ENCODE measurements at places on chromosomes 5 and 9. TPM values are rescaled to one million over a fixed set of nuclear protein-coding genes. Genes with fewer than 3 reads are reported as not detected.

TUSC1 gene
- total RNA-seq: 7.0 TPM

ESM1 gene
- total RNA-seq: 157 TPM

RNF145 gene
- total RNA-seq: 41.2 TPM

ARL15 gene
- total RNA-seq: 35.3 TPM

TSLP gene
- not detected for total RNA-seq

NKD2 gene
- total RNA-seq: 0.22 TPM

SLC6A19 gene
- total RNA-seq: not detected

GNPDA1 gene
- 27.7 TPM for total RNA-seq

PCDH1 gene
- 6.2 TPM for total RNA-seq

CAMK2A gene
- not detected for total RNA-seq

KLHL9 gene
- 33.7 TPM for total RNA-seq

KCNV2 gene
- total RNA-seq: not detected

GRCh38 chr5:139131465-139131864 lies 66.7 kb downstream of the SIL1 start:
- DNase-seq: no peak

DNA sequence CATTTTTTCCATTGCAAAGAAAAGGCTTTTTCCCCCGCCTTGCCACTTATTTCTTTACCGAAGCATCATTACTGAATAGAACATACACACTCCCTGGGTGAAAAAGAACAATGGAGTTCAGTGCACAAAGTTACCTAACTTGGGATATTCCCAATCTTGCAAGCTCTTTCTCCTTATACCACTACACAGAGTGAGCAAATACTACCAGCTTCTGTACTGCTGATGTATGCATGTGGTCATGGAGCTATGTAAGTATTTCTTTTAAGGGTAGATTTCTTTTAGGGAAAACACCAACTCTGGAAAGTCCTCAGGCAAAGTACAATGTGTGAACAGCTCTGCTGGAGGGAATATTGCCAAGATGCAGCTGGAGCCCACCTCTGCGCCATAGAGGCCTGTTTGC lies 81.1 kb downstream of the AOPEP start:
- no peak for DNase-seq

GRCh38 chr5:78050888-78051287 lies 243.6 kb downstream of the AP3B1 start:
- peak; percentile 65 for DNase-seq

DNA sequence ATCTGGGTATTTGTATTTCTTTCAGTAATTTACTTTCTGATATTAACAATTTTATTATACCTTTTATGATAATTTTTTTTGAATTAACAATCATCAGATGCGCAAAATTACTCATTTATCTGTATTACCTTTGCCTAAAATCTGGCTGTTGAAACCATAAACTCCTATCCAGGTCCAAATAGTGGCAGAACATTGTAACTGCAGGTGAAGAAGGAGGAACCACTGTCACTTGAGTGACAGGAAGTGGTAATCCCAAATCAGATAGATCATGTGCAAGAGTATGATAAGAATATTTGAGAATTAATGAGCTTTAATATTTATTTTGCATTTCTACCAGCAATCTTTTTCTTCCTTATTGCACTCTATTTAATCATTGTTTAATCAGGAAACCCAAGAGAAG lies 139.3 kb upstream of the TLE4 start:
- DNase-seq: no peak

DNA sequence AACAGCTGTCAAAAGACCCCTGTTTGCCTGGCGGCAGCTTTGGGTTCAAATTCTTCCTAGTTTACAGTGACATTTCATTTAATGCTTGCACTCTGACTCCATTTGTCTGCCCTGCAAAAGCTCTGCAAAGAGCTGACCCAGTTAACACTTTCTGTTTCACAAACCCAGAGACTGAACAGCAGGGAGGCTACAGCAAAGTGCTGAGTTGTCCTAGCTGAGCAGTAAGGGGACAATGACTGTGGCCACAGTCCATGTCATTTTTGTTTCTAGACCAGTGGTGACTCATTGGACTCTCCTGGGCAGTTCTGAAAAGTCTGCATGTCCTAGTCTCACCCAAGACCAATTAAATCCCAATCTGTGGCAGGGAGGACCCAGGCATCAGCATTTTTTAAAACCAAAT lies 994.8 kb upstream of the WWC1 start:
- no peak for DNase-seq

DNA sequence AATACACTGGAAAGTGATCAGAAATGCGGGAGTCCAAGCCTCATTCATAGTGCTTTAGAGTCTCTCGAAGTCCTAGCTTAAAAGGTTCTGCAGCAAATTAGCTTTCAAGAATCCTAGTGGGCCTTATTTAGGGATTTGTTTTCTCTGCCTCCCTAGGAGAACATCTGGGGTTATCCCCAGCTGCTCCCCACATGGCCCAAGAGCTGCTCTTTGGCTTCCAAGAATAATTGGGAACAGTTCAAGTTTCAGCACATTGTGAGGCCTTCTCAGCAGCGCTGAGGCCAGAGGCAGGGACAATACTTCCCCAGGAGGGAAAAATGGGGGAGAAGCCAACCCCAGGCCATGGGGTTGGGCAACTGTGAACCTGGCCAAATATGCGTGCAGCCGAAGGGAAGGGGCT lies 108.7 kb downstream of the LIFR start:
- no peak for DNase-seq

- DNase-seq: no peak
Measured at GRCh38 chr9:98972716-98973115, 29.0 kb downstream of the COL15A1 start.

GRCh38 chr5:31983851-31984250 lies 190.3 kb downstream of the GOLPH3 start:
- DNase-seq: no peak

DNA sequence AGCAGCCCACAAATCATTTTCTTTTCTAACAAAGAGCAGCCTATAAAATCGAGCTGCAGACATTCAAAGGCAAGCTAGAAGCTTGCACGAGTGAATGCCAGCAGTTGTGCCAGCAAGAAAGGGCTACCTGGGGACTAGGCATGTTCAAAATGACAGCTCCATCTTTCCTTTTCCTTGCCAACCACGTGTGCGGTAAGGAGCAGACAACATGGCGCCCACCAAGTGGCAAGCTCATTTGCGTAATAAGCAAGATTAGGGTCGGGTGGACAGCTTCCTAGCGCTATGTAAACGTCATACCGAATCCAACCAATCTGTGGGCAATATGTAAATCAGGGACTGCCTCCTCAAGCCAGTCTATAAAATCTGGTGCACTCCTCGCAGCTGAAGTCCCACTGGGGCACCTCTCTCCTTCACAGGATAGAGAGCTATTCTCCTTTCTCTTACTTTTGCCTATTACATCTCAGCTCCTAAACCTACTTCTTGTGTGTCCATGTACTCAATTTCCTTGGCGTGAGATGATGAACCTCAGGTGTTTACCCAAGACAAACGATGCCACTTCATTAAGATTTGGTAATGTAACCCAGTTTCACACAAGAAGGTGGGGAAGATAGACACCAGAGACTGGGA lies 22.5 kb upstream of the SPARC start:
- no peak for DNase-seq

GRCh38 chr9:82457891-82458290 lies 469.3 kb downstream of the SPATA31D1 start:
- no peak for DNase-seq

DNA sequence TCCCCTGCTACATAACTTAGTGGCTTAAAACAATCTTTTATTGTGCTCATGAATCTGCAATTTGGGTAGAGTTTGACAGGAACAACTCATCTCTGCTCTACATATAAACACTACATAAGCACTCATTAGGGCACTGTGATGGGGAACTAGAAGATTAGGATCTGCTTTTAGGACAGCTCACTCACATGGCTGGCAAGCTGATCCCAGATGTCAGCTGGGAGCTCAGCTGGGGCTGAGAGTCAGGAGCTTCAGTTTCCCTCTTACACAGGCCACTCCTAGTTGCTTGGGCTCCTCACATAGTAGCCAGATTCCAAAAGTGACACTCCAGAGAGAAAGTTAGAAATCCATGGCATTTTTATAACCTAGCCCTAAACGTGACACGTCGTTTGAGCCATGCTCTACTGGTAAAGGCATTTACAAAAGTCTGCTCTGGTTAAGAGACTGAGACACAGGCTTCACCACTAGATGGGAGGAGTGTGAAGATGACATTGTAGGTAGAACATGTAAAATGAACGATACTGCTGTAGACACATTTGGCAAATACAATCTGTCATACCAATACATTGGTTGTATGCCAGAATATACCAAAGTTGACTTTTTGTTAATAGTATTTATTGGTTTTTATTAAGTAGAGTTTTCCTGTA lies 23.6 kb downstream of the SCAI start:
- no peak for DNase-seq

DNA sequence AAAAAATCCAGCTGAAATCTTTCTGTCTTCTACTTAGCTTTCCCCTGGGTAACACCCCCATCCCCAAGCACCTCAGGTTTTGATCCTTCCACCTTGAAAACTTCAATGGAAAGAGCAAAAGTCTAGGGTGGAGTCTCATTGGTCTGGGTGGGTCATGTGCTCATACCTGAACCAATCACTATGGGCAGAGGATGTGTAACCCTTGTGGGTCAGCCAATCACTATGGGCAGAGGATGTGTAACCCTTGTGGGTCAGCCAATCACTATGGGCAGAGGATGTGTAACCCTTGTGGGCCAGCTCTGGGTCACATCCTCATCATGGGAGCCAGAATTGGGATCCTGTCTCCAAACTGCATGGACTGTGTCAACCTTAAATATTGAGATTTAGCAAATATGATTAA lies 18.5 kb downstream of the NAIF1 start:
- no peak for DNase-seq

DNA sequence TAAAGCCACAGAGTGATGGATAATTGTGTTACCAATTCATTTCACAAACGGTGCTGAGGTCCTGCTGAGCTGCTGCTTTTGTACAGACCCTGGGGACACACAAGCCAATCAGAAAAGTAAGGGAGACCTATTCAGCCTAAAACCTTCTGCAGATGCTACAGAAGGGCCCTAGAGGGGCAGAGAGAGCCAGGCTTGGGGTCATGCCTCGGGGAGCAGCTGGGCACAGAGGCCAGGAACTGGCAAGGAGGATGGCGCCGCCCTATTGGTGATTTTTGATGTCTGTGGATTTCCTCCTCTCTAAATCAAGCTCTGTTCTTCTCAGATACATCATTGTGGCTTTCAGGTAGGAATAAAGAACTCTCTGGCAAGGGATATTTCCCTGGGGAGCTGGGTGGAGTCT lies 181.9 kb downstream of the ZNF462 start:
- DNase-seq: no peak

DNA sequence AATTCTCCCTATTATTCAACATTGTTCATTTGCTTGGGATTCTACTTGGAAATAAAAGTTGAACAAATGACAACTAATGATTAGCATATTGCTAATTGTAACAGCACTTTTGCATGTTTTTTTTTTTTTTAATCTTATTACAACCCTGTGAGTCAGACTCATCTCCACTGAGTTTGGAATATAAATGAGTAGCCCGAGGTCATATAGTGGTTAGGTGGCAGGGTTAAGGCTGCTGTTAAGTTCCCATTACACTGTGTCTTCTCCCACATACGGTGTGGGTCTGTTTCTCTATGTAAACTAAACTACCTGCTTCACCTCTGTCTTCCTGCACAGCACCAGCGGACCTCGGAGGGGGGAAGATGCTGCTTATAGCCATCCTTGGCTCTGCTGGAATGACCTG lies 92.4 kb downstream of the EQTN start:
- no peak for DNase-seq

- no peak for DNase-seq
Measured at GRCh38 chr5:143217804-143218160, 185.7 kb downstream of the NR3C1 start.

DNA sequence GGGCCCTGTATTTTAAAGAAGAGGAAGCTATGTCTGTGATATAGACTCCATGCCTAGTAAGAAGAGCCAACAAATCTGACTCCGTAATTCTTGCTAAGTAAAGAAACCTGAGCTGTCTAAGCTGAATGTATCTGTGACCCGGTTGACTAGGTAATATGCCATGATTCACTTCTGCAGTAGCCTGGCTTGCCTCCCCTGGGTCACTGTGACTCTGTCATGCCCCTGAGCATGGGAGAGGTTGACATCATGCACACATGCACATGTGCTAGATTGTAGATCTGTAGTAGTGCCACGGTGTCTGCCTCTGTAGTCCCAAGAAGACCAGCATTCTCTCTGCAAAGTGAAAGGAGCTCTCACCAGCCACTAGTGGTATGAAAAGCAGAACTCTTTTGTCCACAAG lies 9.1 kb downstream of the SLC22A5 start:
- no peak for DNase-seq

- no peak for DNase-seq
Measured at GRCh38 chr5:178121391-178122276, 8.3 kb downstream of the N4BP3 start.

DNA sequence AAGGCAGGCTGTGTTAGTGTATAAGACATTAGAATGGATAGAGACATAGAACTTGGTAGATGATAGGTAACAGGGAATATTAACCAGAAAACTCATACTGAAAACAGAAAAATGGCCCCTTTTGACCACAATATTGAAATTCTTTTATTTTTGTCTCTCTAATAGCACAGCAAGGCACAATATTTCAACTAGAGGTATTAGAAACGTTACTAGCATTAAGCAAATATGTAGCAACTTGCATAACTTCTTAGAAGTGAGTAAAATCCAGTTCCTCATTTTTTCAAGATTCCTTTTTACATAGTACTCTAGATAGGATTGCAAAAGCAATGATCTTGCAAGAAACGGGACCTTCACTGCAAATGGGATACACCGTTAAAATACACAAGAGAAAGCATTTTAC lies 102.7 kb upstream of the VCAN start:
- DNase-seq: no peak

DNA sequence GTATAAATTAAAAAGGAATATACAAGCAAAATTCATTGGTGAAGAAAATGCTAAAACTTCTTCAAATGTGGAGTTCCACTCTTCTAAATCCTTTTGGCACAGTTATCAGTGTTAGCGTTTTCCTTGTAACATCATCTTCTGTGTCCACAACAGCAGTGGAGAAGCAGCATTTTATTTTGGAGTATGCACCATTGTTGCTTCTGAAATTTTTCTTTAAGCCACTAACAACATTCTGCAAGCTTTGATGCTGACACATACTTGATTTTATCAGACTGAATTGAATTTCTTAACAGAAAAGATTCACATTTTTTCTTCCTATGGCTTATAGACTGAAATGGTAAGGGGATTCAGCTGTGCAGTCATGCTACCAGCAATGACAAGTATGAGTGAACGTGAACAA lies 60.8 kb upstream of the PTGER4 start:
- DNase-seq: no peak

DNA sequence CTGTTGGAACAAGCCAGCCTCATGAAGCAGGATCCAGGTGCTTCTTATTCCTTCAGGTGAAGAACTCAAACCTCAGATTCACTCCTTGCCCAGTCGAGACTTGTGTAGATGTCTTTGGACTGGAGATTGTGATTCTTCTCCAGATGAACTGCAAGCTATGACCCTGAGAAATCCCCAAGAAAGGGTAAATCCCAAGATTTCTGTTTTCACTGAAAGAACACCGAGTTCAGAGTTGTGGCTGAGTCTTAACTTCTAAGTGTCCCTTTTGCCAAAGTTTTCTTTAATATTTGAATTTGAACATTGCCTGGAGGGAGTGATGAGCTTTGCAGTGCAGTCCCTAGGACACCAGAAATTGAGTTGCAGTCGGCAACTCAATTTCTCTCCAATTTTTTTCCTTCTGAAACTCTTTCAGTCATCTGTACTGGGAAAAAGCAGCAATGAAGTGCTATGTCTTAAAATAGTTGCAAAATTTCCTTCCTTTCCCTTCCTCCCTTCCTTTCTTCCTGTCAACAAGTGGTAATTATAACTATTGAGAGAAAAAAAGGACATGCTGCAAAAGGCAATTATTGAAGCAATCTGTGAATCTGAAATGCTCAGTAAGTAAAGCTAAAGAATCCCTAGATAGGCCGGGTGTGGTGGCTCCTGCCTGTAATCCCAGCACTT lies 56.1 kb downstream of the ANKRD55 start:
- DNase-seq: no peak

GRCh38 chr5:134125039-134126015 lies 10.8 kb downstream of the TCF7 start:
- DNase-seq: peak; percentile 35

Measured in lung microvascular endothelial cell (primary cell).